ENCODE measurements at places on chromosomes 11 and 22.
A peak's percentile ranks its signal among the peaks of the same experiment; 100 is the strongest.

GRCh38 chr11:31827455-31828206, 16.5 kb upstream of the PAX6 start:
- DNase-seq: no peak

DNA sequence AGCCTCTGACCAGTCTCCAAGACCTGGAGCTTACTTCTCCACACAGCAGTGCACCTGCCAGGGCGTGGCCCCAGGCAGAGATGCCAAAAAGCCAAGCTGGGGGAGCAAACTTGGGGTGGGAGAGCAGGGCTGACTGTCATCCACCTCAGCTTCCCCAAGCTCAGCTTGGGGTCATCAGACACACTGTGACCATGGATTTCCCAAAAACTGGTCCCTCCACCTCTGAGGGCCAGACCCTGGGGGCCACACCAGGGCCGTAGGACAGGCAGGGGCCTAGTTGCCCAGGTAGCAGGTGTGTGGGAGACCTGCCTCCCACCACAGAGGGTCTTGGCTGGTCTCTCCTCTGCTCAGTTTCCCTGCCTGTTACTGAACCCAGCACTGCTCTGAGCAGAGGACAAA, 30.6 kb downstream of the ARVCF start:
- no peak for DNase-seq

- DNase-seq: no peak
Measured at GRCh38 chr11:55054723-55055122, 207.2 kb upstream of the TRIM48 start.

DNA sequence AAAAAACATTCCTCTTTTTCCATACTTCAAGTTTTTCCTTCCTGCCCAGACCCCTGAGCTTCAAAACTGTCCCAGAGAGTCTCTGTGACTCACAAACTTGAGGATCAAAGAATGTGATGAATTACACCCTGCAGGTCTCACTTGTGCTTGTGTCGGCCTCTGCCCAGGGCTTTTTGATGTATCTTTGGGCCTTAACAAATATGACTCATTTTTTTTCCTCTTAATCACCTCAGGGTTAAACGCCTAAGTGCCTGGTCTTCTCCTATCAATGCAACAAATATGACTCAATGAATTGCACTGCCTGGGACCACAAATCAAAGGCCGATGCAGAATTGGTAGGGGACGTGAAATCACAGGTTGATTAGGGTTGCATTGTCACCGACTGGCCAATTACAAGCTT, 267.7 kb downstream of the LARGE1 start:
- DNase-seq: no peak

DNA sequence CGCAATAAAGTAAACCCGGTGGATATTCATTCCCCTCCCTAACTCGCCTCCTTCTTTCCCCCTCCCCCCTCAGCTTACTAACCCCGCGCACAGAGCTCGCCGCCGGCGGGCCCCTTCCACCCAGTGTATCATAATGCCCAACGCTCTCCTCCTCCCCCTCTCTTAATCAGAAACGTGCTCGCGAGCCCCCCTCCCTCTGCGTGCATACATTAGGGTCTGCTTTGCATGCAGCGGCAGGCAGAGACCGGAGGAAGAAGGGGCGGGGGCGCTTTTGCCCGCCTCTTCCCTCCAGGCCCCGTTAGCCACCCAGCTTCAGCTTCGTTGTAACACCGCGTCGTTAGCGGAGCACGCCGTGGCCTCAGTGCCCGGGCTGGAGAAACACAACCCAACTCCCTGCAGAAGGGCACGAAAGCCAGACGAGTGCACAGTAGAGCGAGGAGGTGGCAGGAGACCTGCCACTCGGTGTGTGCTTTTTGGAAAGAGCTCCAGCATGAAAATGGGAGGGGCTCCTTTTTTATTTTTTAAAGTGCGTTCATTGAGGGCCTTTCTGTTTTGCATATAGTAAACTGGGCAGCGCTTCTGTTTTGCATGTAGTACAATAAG, 901 bp upstream of the KMT2A start:
- peak; percentile 75 for DNase-seq

DNA sequence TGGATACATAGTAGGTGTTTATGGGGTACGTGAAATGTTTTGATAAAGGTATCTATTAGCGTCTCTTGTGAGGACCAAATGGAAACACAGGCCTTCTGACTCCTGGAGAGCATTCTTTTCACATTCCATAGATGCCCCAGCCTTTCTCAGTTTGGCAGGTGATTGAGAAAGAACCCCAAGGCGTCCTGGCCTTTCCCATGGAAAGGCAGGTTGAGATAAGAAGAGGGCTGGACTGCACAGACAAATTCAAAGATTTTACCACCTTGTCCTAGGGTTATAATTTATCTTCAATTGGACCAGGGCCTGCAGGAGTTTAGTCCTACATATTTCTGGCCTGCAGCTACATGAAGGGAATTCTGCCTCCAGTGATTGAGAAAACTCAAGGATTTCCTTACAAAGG, 661 bp upstream of the OLFML1 start:
- no peak for DNase-seq

- no peak for DNase-seq
Measured at GRCh38 chr11:55966391-55966790, 3.4 kb downstream of the OR10AG1 start.
